Transverse colon (tissue), 4 donors: ENCODE measurements at places on chromosomes 12 and 14. TPM values are rescaled to one million over a fixed set of nuclear protein-coding genes. Genes with fewer than 3 reads are reported as not detected.

GRCh38 chr12:67671419-67671818 is 22.9 kb downstream of the DYRK2 start:
- no peak for DNase-seq

IL26 gene
- not detected for total RNA-seq

DNA sequence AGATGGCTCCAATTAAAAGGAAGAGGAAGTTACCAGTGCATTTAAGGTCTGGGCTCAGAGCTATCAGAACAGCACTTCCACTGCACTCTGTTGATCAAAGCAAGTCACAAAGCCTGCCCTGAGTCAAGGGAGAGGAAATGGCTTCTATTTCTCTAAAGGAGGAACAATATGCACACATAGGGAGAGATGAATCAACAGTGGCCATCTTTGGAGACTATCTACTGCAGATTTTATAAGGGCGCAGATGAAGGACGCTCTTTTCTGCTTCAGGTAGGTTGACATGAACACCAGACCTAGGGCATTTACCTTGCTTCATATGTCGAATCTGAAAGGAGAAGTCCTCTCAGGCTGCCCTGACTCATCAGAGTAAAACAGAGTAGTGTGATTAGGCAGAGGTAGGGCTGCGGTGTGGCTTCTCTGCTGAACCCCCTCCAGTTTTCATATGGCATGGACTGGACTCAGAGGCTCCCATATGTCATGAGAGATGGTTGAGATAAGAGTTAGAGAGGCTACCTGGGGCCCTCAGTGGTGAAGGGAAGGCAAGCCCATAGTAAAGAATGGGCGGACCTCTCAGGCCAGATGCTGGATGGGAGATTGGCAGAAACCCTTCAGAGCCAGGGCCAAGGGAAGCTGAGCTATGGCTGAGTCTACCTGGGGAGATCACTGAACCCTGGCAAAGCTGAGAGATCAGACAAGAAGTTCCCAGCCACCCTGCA is 84.4 kb downstream of the ARF6 start:
- DNase-seq = no peak

GRCh38 chr14:32693114-32693513 is 245.6 kb upstream of the NPAS3 start:
- peak; percentile 43 for DNase-seq

SLC6A12 gene
- total RNA-seq = 1.2 TPM

DNA sequence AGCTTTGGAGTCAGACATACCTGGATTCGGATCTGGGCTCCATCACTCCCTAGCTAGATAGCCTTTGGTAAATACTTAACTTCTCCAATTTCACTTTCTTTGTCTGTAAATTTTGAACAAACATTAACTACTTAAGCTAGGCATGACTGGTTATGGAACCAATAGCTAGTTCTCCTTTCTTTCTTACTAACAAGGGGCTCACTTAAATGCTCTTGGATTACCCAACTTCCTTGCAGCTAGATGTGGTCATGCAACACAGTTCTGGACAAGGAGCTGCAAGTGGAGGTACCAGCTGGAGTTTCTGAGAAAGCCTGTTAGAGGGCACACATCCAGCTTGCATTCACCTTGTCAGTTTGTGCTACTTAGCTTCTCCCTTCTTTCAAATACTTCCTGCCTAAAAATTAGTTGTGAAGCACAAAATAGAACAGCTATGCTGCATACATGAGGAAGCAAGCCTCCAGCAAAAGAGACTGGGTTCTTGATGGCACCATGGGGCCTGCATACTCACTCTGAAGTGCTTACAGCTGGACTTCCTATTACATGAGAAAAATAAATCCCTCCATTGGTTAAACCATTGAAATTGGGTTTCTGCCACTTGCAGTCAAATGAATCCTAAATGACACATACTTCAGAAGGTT is 210.1 kb upstream of the EEA1 start:
- no peak for DNase-seq

DNA sequence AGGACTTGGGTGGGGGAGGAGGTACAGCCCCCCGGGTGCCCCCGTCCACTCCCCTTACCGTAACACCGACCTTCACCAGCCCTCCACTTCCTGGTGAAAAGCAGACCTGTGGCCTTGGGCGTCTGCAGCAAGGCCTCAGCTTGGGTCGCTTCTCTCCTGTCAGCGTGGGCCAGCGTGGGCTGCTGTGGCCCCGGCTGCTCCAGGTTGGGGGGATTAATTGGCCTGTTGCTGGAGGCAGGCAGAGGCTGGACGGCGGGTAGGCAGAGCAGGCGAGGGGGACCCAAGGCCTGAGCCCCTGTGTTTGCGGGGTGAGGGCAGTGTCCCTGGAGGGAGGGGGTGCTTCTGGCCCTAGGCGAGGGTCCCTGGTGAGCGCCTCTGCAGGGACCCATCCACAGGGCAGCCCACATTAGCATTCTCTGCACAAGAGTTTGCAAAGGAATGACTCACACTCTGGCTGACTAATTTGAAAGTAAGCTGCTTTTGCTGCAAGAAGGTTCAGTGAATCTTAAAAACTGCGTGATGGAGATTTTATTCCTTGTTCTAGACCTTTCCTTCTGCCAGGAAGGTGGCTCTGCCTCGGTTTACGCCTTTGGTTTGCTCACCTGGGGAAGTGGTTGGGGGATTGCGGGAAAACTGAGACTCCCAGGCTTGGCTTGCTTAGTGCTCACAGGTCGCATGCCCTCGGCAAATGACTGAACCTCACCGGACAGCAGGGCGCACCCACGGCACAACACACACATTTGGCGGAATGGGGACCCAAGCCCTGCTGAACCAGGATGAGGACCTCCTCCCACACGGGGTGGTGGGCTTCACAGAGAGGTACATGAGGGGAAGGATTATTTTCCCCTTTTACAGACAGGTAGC is 37.9 kb upstream of the DLK1 start:
- no peak for DNase-seq

CLEC14A gene
- total RNA-seq = 5.3 TPM

- no peak for DNase-seq
Measured at GRCh38 chr12:60335745-60336144, 739.9 kb downstream of the SLC16A7 start.

- no peak for DNase-seq
Measured at GRCh38 chr12:52070185-52070925, 577 bp downstream of the ATG101 start.

- DNase-seq = no peak
Measured at GRCh38 chr14:64733321-64733720, 29.1 kb downstream of the PLEKHG3 start.

FITM1 gene
- 1.4 TPM for total RNA-seq

SLC25A21 gene
- not detected for total RNA-seq

DNA sequence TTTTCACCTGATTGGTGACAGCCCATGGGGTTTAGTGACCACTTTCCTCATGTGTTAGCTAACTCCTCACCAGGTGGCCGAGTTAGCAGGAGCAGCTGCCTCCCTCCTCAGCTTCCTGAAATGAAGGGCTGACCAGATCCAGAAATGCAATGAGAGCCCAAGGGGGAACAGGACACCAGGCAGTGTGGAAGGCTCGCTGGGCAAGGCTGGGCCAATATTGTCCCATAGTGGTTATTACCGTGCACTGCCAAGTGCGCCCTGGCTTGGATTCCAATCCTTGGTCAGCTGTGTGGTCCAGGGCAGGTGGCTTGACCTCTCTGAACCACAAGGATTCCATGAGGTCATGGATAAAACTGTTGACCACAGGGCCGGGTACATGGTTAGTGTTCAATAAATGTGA is 3.6 kb upstream of the HSPB8 start:
- no peak for DNase-seq

LPAR5 gene
- 27.9 TPM for total RNA-seq

DNA sequence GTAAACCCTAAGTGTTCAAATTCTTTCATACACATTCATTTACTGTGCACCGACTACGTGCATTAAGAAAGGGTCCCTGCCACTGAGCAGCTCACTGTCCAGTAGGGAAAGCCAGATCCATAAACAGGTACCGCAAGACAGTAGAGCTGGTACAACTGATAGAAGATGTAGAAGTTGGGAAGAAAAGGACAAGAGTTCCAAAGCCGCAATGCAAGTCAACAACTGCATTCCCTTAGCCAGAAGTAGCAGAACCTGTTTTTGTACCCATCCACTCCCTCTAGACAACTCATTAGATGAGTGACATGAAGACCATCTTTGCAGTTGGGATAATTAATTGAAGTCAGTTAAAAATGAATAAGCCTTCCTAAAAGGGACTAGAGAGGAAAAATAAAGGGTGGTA is 1.3 kb downstream of the SENP1 start:
- DNase-seq = no peak

- DNase-seq = no peak
Measured at GRCh38 chr12:102016472-102016871, 45.3 kb downstream of the WASHC3 start.

- peak; percentile 65 for DNase-seq
Measured at GRCh38 chr14:101235335-101236103, 325.8 kb upstream of the DIO3 start.

GRCh38 chr14:102474934-102475333 is 34.6 kb downstream of the ANKRD9 start:
- DNase-seq = peak; percentile 47

DNA sequence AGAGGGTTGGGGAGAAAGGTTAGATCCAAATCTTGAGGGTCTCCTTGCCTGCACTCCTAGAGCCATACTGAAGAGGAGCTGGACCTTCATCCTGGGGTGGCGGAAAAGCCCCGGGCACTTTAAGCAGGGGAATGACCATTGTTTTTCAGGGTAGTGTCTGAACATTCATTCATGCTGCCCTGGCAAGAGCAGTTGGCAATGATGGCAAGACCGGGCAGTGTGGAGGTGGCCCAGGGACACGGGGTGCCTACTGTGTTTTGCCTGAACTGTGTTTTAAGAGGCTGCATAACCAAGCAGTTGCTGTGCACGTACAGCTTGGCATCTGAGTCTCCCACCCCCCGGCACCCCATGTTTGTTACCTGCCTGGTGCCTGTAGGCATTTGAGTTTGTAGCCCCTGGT is 14.7 kb downstream of the TPCN1 start:
- DNase-seq = no peak

RIN3 gene
- total RNA-seq = 17.9 TPM

GRCh38 chr14:38212111-38212510 is 4.4 kb downstream of the SSTR1 start:
- DNase-seq = no peak

GRCh38 chr12:52965337-52965731 is 16.4 kb downstream of the KRT18 start:
- DNase-seq = no peak

DNA sequence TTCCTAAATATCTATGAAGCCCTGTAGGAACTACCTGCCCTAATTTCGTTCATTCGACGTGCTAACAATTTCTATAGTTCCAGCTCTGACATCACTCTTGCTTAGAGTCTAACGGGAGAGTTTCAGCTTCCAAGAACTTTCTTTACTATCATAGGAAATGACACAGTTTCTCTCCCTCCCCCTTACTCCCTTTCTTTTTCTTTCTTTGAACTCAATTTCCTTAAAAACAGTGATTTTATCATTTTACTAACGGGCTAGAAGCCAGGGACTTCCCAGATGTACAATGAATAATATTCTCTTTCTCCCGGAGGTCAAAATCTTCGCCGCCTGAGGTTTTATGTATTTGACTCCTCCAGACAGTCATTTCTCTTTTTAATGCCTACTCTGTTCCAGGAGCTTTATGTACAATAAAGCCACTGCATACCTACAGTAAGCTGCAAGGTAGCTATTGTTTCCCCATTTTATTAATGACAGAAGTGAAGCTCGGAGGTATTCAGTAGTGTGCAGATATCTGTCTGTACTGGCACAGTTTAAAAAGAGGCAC is 15.7 kb downstream of the SMCO2 start:
- DNase-seq = no peak

DNA sequence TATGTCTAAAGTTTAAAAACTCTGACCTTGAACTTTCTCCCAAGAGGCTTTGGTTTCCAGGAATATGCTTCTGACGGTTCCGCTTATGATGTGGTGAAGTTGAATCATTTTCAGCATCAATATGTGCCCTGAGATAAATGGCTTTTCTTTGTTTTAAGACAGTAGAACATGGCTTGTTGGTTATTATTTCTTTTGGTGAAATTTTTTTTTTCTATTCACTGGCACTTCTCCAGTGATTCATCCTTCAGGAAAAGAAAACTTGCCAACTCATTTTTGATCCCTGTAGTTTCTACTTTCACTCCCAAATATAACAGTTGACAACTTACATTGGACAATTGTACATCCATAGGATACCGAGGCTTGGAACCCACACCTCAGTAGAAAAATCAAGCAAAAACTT is 1301.2 kb upstream of the FLRT2 start:
- no peak for DNase-seq

DNA sequence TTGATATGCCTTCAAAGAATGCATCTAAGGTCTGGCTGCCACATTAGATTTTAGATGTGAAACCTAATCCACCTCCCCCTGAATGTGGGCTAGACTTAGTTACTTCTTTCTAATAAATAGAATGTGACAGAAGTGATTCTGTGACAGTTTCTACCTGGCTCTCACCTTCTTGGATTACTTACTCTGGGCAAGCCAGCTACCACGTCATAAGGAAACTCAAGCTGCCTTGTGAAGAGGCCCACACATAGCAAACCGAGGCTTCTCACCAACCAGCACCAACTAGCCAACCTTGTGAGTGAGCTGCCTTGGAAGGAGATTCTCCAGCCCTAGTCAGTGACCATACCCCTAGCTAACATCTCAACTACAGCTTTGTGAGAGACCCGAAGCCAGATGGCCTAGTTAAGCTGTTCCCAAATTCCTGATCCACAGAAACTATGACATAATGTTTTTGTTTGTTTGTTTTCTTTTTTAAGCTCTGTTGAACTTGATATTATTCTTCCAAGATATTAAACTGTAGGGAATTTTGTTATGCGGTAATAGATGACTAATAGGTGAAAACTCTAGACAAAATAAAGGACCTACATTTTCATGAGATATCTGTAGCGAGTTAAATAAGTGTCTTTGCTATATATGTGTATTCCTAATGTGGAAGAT is 6.2 kb downstream of the GPR19 start:
- DNase-seq = no peak

DNA sequence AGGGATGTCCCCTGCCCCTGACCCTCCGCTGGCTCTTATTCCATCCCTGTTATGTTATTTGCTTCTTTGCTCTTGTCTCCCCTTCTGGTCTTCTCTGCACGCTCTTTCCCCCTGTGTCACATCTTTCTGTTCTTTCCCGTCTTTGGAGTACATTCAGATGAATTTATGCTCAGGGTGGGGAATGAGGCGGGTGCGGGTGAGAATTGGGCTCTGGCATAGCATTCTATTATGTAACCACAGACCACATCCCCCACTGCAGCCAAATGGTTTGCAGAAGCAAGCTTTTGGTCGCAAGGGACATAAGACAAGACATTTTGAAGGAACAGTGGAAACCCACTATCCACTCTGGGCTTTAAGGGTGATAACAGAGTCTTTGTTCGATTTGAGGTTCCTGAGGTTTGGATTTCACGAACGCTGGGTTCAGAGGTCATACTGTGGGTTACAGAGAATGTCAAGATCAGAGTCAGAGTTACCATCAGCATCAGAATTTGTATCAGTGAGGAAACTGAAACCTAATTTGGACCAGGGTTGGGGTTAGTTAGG is 3.8 kb downstream of the ENDOU start:
- DNase-seq = no peak

GRCh38 chr12:56046027-56046780 is 4.5 kb downstream of the RPS26 start:
- DNase-seq = no peak

OR4M1 gene
- not detected for total RNA-seq

- DNase-seq = no peak
Measured at GRCh38 chr12:559208-559905, 99.6 kb downstream of the B4GALNT3 start.

EGLN3 gene
- total RNA-seq = 51.9 TPM

NEUROD4 gene
- total RNA-seq = not detected

- no peak for DNase-seq
Measured at GRCh38 chr12:129208566-129208965, 355.3 kb downstream of the GLT1D1 start.

- no peak for DNase-seq
Measured at GRCh38 chr12:116314477-116314876, 37.0 kb upstream of the MED13L start.
